ENCODE measurements at places on chromosomes 11 and 22.

GRCh38 chr22:34886391-34886790, 179.6 kb upstream of the ISX start:
- no peak for DNase-seq

GRCh38 chr11:32005786-32006416, 85.0 kb upstream of the RCN1 start:
- no peak for DNase-seq

GRCh38 chr11:4496557-4497248, 14.3 kb downstream of the OR52K1 start:
- DNase-seq: no peak

DNA sequence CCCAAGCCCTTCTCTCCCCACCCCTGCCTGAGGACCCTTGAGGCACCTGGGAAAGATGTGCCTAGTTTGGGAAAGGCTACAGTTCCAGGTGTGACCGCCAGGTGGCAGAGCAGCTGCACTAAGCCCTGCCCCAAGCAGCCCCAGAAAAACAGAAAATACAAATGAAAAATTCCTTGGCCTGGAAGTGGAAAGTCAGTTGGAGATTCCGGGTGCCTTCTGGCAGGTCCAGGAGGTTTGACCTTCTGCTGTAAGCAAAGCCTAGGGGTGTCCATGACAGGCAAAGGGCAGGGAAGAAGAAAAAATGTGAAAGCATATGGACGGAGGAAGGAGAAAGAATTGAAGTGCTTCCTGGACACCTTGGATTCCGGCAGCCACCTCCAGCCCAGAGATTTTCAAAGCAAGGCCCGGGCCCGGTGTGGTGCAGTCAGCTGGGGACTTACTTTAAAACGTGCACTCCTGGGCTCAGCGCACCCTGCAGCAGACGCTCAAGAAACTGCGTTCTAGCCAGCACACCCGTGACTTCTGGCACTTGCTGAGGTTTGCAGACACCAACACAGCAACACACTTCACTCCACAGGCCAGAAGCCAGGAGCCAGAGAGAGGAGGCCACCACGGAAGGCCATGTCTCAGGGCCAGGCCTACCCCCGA, 37.3 kb upstream of the SLC22A12 start:
- DNase-seq: peak; percentile 52

- no peak for DNase-seq
These were observed 16.6 kb upstream of the BAIAP2L2 start for GRCh38 chr22:38126928-38127668.

Measured in NAMALWA (cell line).